ENCODE measurements at places on chromosomes 7 and 10.
A peak's percentile ranks its signal among the peaks of the same experiment; 100 is the strongest.

DNA sequence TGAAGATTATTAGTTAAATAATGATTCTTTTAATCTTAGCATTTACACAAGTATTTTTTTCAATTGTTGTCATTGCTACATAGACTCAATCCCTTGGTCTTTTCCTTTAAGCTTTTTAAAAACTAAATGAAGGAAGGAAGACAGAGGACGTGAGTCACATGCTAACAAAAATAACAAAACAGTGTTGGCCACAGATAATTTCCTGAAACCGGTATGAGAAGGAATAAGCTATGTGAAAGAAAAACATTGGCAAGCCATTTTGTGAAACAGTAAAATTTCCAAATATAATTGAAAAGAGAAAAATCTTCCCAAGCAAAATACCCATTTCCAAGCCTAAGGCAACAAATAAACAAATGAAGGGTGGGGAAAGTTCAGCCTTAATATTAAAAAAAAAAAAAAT is 223.0 kb downstream of the AHR start:
- peak; percentile 70 for DNase-seq

- no peak for DNase-seq
Measured at GRCh38 chr7:86598721-86599120, 45.0 kb upstream of the GRM3 start.

DNA sequence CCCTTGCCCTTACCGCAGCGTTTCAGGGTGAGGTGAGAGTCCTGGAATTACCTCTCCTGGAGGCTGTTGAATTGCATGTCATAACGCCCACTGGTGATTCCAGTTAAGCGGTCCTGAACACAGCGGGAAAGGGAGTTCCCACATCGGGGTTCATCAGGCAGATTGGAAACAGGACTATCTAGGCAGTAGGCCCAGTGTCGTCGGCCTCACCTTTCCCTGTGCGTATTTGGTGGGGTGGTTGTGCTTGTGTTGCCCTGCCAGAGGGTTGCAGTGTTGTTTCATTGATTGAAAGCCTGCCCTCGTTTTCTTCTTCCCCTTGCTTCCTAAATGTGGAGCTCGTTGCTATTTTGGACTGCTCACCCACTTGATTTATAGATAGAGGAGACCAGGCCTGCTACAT is 10.6 kb upstream of the SUN1 start:
- DNase-seq, result no peak

DNA sequence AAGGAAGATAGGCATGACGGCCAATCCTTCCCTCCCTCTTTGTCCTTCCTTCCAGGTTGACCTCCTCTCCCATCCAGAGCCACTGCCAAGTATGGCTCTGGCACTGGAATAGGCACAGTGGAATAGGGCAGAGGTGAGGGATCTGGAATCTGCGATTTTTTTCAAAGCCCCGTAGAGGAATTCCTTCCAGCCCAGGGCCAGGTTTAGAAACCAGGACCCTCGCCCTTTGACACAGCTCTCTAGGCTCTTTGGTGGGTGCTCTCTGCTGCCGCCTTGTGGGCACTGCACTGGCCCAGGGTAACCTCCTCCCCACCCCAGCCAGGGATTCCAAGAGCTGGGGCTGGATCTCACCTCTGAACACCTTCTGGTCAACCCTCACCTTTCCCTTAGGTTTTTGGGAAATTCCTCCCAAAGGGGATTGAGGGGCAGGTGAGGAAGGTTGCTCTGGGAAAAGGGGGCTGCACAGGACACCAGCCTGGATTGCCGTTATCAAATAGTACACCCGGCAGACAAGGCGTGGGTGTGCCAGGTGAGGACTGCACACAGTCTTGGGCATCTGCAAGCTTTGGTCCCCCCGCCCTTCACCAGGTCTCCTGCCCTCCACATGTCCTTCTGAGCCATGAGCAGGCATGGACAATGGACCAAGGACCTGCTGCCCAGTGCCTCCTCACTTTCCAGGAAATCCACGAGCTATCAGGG is 22.8 kb downstream of the C10orf105 start:
- DNase-seq, result peak; percentile 20

- no peak for DNase-seq
Measured at GRCh38 chr10:70315276-70315675, 31.5 kb upstream of the NPFFR1 start.
